Stimulated activated CD4-positive, alpha-beta T cell treated with anti-CD3 and anti-CD28 coated beads, Interleukin-2, amount 100 ng/mL, for 24 hours (primary cell): ENCODE measurements at places on chromosomes 1 and 21.
A peak's percentile ranks its signal among the peaks of the same experiment; 100 is the strongest.

DNA sequence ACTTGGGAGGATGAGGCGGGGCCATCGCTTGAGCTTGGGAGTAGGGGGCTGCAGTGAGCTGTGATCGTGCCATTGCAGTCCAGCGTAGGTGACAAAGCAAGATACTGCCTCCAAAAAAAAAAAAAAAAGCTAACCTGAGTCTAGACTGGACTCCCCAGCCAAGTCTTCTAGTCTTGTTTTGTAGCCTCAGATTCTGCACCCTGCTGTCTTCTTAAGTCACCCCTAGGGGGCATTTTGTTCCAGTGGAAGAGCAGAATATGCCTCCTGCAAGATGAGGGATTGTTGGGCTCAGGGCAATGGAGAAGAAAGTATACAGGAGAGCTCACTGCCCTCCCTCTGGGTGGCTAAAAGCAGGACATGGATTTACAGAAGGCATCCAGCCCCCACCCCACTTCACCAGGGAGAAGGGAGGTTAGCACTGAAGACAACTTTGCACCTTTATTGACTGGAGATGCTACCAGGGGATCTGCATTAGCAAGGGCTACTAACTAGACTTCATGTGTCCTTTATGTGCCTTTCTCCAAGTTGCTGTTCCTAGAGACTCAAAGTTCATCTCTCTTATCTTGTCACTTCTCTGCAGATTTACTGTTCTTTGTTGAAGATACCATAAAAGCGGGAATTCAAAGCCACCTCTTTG is 15.3 kb upstream of the RNF187 start:
- DNase-seq = no peak

- no peak for DNase-seq
Observed at GRCh38 chr1:5480906-5481305, 511.3 kb downstream of the NPHP4 start.

DNA sequence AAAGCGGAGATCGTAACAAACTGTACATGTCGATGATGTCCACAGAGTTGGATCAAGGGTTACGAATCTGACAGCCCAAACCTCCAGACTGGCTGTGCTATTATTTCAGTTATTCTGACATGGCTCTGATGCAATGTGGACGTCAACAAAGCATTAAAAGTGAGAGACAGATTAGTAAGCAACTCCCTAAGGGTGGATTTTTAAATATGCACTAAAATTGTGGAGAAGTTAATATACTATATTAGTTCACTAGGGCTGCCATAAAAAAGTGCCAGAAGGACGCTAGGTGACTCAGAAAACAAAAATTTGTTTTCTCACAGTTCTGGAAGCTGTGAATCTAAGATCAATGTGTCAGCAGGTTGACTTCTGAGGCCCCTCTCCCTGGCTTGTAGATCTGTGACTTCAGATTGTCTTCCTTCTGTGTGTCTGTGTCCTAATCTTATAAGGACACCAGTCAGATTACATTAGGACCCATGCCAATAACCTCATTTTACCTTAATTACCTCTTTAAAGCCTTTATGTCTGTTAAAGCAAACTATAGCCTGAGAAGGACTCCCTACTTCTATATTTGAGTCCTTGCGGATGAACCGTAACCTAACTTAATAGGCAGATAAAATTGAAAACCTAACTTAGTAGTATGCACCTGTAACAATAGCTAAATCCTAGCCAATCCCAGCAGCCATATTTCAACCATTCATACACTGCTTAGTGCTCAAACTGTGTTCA is 66.0 kb upstream of the BACH1 start:
- no peak for DNase-seq

DNA sequence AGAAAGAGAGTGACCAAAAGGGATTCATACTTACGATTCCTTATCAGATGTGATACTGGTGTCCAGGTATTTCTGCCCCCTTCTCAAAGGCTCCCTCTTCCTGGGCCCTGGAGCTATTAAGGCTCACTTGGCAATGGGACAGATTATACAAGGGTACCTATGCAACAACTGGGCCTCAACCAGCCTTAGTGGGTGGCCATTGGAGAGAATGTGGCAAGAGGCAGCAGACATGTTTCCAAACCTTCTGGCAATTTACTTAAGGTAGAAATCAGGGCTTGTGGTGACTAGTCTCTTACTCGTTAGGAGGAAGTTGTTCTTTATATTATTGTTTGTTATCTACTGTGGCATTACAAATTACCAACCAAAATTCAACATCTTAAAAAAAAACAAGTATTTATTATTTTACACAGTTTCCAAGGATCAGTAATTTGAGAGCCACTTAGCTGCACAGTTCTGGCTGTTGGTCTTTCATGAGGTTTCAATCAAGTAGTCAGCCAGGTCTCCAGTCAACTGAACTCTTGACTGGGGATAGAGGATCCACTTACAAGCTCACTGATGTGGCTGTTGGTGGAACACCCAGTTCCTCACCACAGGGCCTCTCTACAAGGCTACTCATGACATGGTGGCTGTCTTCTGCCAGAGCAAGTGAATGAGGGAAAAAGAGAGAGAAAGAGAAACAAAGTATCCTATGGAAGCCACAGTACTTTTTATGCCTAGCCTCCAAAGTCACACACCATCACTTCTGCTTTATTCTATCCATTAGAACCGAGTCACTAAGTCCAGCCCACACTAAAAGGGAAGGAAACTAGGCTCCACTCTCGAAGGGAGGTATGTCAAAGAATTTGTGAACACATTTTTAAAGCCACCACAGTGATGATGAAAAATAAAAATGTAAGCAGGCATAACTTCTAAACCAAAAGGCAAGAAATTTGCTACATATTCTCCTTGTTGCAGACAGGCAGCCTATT is 10.7 kb downstream of the ZNF648 start:
- no peak for DNase-seq

GRCh38 chr1:56424744-56425493 is 154.4 kb downstream of the PLPP3 start:
- DNase-seq = no peak

DNA sequence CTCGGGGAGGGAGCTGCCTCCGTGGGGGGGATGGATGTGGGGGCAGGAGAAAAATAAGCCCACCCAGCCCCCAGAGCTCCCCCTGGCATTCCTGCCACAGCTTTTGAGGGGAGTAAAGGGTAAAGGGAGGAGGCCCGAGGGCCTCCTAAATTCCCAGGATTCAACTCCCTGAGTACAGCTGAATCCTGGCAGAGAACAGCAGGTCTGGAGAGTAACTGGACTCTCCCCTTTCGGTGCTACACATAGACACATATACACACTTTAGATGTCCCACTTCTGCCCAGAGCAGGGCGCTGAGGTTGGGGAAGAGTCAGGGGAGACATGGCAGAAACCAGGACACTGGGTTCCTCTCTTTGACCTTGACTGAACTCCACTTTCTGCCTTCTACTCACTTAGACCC is 3.0 kb downstream of the KIRREL1 start:
- no peak for DNase-seq

DNA sequence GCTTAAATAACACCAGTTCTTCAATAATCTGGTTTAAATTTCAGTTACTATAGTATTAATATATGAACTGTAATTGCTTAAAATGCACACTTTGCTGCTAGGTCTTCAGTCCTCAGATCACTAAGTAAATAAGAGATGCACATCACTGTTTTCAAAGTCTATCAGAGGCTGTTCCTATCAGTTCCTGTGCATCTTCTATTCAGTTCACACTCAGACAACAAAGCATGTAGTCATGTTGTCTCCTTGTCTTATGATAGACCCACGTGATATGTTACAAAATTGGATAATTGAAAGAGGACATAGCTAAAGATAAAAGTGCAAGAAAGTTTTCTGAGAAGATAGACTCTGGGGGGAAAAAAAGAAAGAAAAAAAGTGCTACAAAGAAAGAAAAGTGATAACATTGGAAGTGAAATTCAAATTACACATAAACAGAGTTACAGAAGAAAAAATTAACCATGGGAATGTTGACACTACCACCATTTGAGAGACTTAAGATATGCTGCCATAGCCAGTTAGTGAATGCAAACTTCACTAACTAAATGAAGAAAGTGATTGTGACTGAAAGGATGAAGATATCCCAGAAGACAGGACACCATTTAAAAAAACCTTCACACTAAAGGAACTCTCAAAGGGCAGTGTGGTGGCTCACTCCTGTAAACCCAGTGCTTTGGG is 33.9 kb upstream of the TSNAX start:
- no peak for DNase-seq

- no peak for DNase-seq
Observed at GRCh38 chr1:147236959-147237791, 5.3 kb upstream of the CHD1L start.

- DNase-seq = no peak
Observed at GRCh38 chr1:84598418-84598817, 24.2 kb upstream of the CTBS start.

DNA sequence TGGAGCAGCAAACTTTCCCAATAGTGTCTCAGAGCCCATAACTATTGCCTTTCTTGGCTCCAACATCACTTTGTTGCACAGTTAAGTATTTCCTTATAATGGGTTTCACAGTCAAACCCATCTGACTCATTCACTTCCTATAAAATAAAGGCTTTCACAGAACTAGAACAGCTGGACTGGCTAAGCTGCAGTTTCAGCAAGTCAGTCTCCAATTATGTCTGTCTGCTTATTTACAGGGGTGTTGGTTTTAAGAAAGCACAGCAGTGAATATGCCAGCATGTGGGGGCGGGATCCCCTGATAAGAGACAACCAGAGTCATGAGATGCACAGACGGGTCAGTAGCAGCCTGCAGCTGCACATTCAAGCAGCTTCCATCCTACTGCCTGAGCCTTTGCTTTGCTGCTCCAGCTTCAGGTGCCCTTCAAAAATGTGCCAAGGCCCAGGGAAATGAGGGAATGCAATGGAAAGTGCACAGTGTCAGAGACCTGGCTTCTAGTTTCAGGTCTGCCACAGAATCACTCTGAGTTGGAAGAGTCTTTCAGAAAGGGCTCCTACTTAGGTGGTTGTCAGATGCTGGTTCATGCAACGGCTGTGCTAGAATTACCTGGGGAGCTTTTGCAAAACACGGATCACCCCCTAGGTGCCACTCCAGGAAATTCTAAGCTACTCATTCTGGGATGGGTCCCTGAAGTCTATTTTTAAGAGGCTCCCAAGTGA is 24.8 kb downstream of the RNF19B start:
- no peak for DNase-seq

GRCh38 chr1:230259621-230260020 is 166.5 kb downstream of the PGBD5 start:
- no peak for DNase-seq

- no peak for DNase-seq
Observed at GRCh38 chr1:44571712-44572571, 102.3 kb downstream of the TMEM53 start.

GRCh38 chr21:25569084-25569483 is 38.2 kb downstream of the MRPL39 start:
- DNase-seq = no peak

- DNase-seq = peak; percentile 39
Observed at GRCh38 chr1:151720974-151721787, at the start of gene RIIAD1. Gene RIIAD1 (plus strand): TSS chr1:151721522. CDS start chr1:151721537, 15 bp downstream.

DNA sequence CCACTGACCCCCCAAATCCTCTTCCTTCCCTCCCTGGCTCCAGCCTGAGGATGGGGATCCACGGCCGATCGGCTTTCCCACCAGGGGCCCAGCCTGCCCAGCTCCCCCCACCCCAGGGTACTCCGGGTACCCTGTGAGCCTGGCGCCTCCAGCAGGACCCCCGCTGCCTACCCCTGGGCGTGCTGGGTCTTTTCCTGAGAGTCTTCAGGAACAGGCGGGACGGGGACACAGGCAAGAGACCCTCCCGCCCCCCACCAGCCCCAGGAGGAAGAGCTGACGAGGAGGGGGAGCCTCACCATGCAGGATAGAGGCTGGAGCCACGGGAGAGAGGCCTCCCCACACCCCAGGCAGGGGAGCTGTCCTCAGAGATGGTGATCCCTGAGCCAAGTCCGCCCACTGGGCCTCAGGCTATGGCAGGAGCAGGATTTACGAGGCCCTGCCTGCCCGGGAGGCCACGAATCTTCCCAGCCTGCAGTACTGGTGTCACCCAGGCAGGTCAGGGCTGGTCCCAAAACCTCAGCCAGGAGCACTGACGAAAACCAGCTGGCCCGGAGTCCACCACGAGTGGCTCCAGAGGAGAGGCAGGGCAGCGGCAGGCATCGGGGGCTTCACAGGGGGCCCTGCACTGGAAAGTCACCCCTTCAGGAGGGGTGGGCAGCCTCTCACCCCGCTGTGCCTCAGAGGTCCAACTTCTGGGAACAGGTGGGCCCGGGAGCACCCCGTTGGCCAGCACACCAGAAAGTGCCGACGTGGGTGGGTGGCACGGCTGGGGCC is 58.0 kb downstream of the MEGF6 start:
- no peak for DNase-seq

DNA sequence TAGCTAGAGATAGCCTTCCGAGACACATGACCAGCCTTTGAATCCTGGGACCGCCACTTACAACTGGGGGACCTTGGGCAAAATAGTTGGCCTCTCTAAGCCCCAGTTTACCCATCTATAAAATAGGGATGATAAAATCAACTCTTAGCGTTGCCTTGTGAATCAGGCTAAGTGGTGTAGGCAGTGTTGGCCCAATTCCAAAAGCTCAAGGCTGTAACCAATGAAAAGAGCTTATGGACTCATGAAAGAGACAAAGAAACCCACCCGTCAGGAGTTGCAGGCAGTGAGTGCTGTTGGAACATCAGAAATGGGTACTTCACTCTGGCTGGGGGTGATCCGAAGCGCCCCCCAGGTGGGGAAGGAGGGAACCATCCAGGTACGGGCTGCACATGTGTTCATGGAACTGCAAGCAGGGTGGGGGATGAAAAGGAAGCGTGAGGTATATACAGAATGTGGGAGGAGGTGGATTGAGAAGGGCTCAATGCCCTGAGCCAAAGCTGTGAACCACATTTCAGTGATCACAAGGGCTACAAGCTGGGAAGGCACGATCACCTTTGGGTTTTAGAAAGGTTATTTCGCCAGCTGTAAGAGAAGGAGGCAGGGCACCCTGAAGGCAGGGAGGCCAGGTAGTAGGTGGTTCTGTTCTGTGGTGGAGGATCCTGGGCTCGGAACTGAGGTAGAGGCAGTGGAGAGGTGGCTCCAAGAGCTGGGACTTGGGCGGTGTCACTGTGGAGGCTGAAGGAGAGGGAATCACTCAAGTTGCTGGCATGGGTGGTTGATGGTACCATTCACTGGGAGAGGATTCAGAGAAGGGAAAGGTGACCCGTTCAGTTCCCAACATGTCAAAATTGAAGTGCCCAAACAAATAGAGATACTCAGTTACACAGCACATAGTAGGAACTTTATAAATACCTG is 11.4 kb upstream of the KIAA1614 start:
- DNase-seq = no peak
